WERI-Rb-1 (cell line): ENCODE measurements at places on chromosomes 16 and 17.

DNA sequence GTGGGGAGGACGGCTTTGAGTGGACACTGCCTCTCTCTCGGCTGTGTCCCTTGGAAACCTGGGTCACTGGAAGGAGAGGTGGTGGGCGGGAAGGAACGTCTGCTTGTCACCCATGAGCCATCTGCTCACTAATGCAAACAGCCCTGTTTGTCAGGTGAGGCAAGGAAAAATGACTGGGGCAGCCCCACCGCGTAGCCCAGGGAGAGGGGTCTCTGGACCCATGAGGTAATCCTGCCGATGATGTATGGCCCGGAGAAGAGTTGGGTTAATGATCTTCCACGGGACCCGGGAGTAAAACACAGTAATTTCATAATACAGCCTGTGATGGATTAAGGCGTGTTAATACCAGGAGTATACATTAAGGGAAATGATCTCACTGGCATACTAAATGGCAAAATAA lies 197.0 kb downstream of the CYLD start:
- peak; percentile 66 for DNase-seq

GRCh38 chr17:29136998-29137730 lies 43.0 kb downstream of the MYO18A start:
- no peak for DNase-seq

- no peak for DNase-seq
These were observed 6.7 kb downstream of the EPN2 start for GRCh38 chr17:19243838-19244237.

DNA sequence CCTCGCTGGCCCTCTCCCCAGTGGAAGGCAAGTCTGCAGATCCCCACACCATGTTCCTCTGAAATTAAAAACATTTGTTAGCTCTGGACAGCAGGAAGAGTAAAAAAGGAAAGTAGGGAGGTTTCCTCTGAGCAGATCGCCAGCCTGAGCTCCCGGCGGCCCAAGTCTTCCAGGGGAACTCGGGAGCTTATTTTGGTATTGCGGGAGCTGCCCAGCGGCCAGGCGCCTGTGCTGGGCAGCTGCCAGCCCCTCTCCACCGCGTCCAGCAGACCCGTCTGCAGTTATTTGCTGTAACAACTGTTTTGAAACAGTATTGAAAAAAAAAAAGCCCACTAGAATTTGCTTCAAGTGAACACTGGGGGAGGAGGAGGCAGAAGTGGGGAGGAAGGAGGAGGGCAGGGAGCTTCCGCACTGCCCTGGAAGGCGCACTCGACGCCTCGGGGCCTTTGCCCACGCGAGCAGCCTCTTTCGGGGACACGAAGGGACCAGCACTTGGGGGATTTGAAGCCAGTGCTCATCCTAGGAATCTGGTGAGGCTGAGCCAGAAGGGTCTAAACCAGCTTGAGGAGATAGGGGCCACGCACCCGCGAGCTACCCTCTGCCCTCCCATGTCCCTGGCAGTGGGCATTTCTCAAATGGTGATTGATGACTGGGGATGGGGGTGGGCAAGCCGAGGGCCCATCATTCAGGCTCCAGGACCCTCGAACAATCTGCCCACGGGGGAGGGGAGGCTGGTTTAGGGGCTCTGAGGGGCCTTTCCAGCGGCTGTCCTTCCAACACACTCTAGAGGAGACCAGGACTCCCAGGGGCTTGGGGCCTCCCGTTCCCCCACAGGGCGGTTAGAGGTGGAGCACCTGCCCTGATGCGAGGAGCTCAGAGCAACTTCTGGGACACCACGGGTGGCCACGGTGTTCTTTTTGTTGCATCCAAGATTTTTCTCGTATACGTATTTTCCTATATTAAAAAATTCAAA lies 3.0 kb upstream of the BAHCC1 start:
- no peak for DNase-seq

DNA sequence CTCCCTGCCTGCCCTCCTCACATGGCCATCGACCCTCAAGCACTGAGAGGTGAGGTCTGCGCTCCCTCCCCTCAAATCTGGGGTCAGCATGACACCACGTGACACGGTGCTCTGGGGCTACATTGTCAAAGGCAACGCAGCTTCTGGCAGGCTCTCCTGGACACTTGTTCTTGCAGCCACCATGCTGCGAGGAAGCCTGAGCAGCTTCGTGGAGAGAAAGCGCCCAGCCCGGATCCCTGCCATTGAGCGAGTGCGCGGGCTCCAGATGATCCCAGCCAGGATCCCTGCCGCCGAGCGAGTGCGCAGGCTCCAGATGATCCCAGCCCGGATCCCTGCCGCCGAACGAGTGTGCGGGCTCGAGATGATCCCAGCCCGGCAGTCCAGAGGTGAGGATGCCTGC lies 70.9 kb upstream of the METRNL start:
- no peak for DNase-seq

- no peak for DNase-seq
These were observed 5.3 kb downstream of the GPRC5B start for GRCh38 chr16:19879241-19879792.

- no peak for DNase-seq
These were observed 50.0 kb downstream of the RMI2 start for GRCh38 chr16:11395008-11395948.

DNA sequence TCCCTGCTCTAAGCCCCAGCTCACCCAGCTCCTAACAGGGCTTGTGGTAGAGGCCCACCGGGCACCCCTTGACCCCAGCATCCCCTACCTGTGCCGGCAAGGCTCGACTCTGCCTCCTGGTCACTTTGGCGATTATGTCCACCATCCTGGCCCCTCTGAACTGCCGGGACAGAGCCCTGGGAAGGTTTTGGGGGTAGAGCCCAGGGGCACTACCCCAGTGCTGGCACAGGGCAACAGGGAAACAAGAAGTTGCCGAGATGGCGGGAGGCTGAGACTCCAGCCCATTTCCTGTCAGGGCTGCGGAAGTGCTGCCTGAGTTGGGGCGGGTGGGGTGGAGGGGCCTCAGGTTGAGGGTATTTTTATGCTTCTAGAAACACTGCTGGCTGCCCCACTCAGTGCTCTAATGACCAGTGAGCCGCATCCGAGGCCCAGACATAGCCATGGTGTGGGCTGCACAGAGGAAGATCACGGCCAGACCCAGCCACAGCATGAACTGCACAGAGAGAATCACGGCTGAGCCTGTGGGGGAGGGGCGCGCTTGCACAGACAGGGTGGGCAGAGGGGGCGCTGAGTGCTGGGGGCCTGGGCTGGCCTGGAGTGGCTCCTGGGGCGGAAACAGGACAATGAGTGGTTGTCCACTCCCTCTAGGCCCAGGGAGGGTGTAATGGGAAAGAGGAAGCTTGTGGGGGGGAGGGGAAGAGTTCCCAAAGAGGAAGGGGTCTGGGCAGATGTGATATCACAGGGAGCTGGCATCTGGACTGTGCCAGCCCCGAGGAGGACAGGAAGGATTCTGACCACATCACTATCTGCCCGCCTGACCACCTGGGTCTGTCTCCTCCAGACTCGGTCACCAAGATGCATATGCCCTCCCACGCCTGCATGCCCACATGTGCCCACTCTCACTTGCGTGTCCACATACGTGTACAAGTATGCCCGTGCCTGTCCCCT lies 22.3 kb downstream of the ARHGAP27 start:
- no peak for DNase-seq

DNA sequence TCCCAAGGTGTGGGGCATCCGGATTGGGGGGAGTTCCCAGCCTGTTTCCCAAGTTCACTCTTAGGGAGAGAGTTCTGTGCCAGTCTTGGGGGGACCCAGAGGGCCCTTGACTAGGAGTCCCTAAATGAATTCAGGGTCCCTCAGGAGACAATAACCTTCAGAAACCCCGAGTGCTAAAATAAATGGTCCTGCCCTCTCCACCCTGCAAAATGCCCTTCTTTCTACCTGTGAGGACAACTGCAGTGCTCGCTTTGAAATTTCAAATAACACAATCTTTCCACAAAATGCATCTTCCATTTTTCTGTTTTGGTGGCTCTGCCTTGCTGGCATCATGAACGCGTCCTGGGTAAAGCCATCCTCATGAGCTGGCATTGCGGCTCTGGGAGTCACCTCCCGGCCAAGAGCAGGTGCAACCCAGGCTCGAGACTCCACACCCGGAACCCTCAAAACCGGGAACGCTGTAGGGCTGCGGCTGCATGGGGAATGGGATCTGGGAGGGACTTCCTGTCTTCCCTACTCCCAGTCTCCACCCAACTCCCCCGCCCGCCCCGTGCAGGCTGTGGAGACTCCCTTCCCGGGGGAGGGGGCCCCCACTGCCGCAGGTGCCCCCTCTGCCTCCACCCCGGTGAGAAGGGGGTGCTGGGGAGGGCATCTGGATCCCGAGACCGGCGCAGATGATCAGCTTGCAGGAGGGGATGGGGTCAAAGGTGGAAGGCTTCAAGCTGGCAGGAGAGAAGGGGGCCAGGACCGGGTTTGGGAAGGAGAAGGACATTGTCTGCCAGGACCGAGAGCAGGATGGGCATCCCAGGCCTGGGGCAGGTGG lies at the start of gene ZNF205:
ZNF205 (plus strand) TSS at position 529 of the 823 bp plus-strand sequence. CDS start 845 bp downstream, outside the sequence.
- DNase-seq, result peak; percentile 88

- DNase-seq, result no peak
These were observed 805 bp upstream of the C16orf95 start for GRCh38 chr16:87317750-87318644.

DNA sequence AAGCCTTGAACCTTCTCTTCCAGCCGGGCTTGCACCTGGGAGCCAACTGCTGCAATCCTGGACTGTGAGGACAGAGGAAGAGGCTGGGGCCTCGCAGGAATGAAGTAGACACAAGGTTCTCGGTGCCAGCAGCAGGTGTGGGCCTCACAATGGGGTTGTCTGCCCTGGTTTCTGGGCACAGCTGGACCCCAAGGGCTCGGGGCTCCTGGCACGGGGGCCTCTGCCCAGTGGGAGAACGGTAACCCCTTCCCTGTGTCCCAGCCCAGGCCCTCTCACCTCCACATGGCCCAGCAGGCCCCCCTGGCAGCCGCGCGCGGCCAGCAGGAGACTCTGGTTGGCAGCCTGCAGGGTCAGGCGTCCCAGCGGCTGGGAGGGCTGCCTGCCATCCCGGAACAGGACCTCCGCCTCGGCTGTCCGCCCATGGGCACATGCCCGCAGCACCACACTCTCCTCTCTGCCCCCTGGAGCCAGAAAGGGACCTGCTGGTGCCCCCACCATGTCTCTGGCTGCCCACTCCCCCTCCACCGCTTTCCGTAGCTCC lies 46.9 kb downstream of the RMI2 start:
- no peak for DNase-seq

- DNase-seq, result no peak
These were observed 32.4 kb downstream of the CACNG3 start for GRCh38 chr16:24288516-24288915.

DNA sequence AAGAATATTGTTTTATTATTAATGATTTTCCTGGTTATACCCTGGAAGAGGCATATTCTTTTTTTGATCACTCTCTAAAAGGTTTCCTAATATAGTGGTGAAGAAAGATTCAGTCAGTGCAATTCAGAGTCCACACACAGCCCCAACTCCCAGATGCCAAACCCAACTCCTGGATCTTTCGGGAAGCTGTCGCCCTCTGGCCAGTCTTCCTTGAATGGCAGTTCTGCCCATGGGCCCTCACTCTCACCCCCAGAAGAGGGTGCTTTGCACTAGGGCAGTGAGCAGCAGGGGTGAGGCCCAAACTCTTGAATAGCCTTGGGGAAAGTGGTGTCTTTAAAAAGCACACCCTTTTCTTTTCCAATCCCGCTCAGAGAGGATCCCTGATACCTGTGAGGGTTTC lies 11.0 kb downstream of the KRT32 start:
- no peak for DNase-seq

GRCh38 chr16:48546774-48547173 lies 63.2 kb downstream of the N4BP1 start:
- no peak for DNase-seq

DNA sequence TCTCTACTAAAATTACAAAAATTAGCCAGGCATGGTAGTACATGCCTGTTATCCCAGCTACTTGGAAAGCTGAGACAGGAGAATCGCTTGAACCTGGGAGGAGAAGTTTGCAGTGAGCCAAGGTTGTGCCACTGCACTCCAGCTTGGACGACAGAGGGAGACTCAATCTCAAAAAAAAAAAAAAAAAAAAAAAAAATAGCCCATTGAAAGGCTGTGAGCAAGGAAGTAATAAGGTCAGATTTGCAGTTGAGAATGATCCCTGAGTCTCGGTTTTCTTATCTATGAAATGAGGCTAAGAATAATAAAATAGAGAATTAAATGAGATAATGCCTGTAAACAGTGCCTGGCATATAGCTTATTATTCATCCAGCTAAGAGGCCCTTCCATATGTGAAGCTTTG lies 1.3 kb upstream of the PDK2 start:
- no peak for DNase-seq

- no peak for DNase-seq
These were observed 33.0 kb downstream of the IL4R start for GRCh38 chr16:27346819-27347218.

DNA sequence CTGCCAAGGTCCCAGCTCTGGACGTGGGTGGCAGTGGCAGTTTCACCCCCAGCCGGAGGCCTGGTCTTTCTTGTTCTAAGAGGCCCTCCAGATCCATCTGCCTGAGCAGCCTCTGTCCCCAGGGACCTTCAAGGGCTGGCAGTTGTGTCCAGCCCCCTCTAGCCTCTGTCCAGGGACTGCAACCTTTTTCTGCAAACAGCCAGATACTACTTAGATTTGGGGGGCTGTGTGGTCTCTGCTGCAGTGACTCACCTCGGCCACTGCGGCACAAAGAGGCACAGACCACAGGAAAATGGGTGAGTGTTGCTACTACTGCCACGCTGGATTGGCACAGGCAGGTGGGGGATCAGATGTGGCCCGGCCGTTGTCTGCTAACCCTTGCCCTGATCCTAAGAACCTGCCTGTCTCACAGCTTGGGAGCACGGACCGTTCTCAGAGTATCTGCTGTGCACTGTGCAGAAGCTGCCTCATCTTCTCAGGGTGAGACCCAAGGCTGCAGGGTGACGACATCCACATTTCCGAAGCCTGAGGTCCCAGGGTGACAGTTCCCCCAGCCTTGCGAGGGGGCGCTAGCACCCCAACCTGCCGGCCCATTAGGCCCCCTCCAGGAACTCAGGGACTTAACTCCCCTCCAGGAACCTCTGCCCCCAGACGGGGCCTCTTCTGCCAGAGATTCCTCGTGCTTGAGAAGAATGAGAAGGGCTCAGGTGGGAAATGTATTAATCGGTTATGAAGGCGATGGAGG lies 27.6 kb downstream of the MXRA7 start:
- peak; percentile 62 for DNase-seq

DNA sequence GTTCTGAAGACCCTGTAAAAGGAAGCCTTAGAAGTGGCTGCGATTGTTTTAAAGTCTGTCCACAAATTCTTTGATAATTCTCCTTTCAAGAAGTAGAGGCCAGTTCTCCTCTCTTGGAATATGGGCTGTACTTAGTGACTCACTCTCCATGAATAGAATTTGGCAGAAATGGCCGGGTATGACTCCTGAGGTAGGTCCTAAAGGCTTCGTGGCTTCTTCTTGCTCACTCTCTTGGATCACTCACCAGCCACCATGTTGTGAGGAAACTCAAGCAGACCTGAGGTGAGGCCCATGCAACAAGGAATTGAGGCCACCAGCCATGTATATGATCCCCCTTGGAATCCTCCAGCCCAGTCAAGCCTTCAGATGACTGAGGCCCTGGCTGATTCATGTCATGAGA lies 75.8 kb downstream of the WWOX start:
- no peak for DNase-seq

DNA sequence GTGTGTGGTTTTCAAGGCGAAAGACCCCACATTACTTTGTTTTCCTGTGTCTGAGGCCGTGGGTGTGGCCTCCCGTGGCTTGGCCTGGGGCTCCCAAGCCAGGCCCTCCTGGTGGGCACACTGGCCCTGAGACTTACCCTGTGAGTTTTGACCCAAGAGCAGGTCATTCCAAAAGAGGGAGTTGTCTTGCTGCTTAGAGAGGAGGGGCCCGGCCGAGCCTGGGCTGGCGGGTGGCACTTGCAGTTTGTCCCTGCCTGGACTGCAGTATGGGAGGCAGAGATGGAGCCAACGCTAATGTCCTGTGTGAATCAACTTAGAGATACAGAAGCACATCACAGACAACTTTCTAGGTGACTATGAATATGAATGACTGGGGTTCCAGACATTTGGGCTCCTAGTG lies 22.7 kb downstream of the PLEKHG4 start:
- no peak for DNase-seq
